ENCODE measurements at places on chromosomes 3 and 15.

DNA sequence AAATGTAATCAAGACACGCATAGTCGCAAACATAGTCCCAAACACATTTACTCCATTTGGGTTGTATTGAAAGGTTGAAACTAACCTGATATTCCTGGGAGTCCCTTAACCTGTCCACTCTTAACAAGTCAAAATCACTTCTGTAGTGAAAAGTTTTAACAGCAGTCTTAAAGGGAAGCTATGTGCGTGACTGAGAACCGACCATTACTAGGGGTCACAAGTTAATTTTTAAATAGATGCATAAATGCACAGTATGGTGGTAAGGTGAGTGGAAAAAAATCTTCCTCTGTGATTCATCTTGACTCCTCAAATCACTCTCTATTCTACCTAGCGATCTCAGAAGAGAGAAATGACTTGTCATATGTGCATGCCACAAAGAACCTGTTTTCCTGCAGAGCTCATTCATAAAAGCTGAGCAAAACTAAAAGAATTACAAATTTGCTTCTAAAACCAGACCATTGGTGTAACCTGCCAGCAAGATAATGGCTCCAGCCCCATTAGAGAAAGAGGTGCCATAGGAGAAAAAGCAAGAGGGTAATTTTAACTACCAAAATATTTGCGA is 4.8 kb downstream of the GPR15 start:
- DNase-seq, result no peak

DNA sequence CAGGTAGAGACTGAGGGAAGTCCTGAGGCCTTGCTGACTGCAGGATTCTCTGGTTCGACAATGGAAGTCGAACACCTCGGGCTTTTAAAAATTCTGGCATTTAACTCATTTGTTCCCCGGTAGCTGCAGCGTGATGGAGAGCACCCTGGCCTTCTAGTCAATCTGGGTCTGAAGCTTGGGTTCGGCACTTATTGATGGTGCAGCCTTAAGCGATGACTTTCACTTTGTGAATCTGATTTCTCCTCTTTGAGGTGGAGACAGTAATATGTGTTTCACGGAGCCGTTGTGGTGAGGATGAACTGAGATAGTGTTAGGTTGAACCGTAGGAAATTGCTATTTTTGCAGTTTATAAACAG is 621 bp upstream of the PARP6 start:
- no peak for DNase-seq

DNA sequence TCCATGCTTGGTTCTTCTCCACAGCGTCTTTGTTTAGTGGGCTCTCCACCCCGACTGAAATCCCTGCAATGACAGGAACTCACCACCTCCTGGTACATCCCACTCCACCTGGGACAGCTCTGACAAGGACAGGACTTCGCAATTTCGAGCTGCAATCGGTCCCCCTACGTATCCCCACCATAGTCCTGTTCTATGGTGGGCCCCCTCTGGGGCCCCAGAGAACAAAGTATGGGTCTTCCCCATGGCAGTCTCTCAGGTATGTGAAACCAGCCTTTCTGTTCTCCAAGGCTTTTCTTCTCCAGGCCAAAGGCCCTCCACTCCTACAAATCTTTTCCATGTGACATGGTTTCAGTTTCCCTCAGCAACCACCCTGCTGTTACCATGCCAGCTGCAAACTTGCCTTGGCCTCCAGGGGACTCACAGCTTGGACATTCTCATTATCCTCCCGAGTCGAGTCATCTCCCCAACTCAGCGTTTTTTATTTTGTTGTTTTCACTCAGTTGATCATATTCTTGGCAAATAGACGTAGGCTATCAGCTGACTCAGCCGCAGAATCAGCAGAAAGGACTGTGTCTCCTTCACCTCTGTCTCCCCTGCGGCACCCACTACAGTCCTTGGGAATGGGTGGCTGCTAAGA is 233.3 kb downstream of the OPA1 start:
- DNase-seq, result no peak

- no peak for DNase-seq
These were observed 515.4 kb downstream of the FOXP1 start for GRCh38 chr3:71067977-71068654.

Data from cortex of kidney (tissue), 1 donor.